NCI-H1105 treated with DMSO at 0.1 percent for 48 hours (cell line): ENCODE measurements at places on chromosomes 7 and 10.

DNA sequence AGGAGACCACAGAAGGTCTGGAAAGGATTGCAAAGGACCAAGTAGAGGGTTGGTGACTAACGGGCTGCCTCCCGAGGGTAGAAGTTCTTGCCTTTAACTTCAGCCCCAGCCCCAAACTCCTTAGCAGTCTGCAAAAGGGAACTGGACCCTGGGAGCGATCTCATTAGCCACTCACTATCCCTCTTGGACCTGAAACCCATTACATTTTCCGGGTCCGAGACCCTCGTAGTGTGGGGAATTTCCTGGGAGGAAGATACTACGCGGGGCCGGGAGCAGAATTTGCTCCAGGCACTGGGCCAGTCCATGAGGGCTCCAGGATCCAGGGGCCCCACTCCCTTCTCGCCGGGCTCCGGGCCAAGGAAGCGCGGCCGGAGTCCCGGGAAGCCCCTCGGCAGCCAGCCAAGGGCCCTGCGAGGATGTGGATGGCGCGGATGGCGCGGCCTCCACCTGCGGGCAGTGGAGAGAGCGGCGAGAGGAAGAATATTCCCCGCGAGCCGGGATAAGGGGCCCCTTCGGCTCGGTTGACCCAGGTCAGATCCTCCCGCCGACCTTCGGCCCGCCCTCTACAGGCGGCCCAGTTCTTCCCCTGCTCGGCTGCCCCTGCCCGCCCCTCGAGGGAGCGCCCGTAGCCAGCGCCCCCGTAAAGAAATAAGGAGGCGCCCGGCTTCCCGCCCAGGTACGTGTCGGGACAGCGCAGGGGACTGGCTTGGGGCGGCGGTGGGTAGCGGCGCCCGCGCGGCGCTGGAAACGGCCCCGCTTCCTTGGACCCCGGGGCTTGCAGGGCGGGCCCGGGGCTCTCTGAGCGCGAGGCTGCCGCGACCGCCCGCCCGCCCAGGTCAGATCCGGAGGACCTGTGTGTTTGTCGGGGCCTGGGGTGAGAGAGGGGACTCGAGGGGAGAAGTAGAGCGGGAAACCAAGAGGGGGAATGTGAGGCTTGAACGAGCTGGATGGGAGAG, at the start of gene MYO3A:
Gene MYO3A, plus strand, starts transcription at position 577 of the 956 bp plus-strand sequence. CDS start 17,882 bp downstream, outside the sequence.
- no peak for DNase-seq

GRCh38 chr10:124652701-124653100, 91.5 kb downstream of the FAM53B start:
- DNase-seq, result no peak

DNA sequence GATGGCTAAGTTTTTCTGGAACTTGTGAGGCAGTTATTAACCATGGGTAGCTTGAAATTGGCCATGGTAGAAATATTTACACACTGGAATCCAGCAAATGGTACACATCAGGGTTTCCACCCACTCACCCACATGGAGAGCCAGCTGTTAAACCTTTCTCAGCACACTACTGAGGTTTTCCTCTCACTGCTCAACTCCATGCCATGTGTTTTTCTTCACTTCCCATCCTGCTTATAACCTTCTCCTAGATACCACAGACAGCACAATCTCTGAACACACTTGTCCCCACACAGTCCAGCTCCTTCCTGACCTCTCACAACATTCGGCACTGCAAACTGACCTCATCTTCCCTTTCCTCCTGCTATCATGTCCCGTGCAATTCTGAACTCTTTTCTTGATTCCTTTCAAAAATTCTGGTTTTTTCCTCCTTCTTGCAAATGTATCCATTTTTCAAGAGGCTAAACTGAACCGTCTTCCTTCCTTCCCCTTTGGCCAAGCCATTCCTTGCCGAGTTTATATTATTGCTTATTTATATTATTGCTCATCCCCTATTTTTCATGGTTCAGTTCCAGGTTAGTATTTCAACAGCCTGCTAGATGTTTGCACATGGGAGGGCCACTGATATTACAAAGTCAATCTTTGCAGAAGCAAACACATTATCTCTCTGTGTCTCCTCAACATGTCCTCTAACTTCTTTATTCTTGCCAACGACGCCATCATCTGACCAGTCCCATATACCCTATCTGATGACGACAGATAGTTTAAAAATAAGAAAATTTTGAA, 606.4 kb downstream of the SORCS1 start:
- no peak for DNase-seq

GRCh38 chr7:99843808-99844207, 16.0 kb downstream of the CYP3A43 start:
- no peak for DNase-seq

GRCh38 chr10:68272833-68273232, 40.9 kb upstream of the ATOH7 start:
- DNase-seq, result no peak

DNA sequence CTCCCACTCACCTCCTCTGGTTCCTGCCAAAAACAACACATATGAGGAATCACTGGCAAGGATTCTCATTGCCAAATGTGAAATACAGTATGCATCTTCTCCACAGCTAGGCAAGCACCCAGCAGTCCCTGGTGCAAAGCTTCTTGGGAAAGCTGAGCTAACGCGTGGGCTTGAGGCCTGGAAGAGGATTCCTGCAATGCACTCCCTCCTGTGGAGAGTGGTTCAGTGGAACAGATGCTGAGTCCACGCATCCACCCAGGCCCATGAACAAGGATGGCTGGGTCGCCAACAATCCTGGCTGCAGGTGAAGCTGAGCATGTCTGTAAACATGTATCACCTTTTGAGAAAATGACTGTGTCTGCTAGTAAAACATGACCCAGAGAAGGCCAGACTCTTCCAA, 113.2 kb upstream of the CHST15 start:
- no peak for DNase-seq

DNA sequence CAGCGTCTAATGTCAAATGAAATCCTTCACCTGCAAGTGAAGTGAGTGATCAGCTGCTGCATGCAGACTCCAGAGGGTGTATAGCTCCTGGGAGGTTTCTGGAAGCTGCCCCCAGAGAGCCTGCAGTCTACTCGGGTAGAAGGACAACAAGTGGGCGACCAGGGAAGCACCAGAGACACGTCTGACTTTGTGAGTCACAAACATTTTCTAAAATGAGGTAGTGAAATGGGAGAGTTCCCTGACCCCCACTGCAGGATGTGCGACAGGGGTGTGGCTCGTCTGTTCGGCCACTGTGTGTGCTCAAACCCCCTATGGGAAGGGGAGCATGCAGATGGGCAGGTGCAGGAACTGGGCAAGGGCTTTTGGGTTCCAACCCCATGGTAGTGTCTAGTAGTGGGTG, 177.1 kb upstream of the PRKCQ start:
- DNase-seq, result no peak

GRCh38 chr10:72390764-72391163, 36.0 kb upstream of the DNAJB12 start:
- DNase-seq, result no peak

GRCh38 chr7:139058943-139059342, 23.1 kb upstream of the ZC3HAV1L start:
- DNase-seq, result no peak

- no peak for DNase-seq
These were observed 240.5 kb downstream of the GLI3 start for GRCh38 chr7:41996381-41997035.

- no peak for DNase-seq
These were observed 288.9 kb downstream of the KCNMA1 start for GRCh38 chr10:77348751-77349150.

DNA sequence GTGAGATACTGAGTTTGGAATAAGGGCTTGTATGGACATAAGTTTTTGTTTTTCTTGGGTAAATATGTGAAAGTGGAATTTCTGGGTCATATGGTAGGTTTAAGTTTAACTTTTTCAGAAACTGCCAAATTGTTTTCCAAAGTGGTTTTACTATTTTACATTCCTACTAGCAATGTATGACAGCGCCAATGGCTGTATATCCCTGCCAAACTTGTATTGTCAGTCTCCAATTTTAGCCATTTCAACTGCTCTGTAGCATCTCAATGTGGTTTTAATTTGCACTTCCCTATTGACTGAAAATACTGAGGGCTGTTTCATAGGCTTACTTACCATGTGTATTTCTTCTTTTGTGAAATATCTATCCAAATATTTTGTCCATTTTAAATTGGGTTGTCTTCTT, 90.5 kb upstream of the ZNF32 start:
- no peak for DNase-seq

DNA sequence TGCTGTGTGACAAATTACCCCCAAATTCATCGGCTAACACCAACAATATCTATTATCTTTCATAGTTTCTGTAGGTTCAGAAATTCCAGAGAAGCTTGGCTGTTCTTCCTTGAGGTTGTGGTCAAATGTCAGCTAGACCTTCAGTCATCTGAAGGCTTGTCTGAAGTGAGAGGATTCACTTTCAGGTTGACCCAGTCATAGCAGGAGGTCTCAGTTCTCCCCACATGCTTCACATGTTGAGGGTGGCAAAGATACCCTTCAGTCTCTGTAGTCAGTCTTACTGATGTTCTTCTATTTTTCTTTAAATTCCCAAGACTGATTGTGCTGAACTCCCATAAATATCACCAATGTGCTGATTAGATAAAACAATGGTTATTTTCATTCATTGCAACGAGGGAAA, 1692.0 kb downstream of the REEP3 start:
- DNase-seq, result no peak

- no peak for DNase-seq
These were observed 192.6 kb upstream of the FRMD4A start for GRCh38 chr10:14523286-14523685.

DNA sequence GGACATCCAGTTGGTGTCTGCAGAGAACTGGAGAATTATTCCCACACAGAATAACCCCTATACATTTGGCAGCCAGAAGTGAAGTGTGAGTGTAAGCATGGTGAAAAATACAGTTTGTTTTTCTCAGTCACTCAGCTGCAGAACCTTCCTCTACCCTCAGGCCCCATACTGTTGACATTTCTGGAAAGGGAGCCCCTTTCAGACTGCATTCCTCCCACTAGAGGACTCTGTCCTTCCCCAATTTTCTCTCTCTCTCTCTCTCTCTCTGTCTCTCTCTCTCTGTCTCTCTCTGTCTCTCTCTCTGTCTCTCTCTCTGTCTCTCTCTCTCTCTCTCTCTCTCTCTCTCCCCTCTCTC, 86.8 kb upstream of the STEAP1B start:
- peak; percentile 3 for DNase-seq

- no peak for DNase-seq
These were observed 23.0 kb downstream of the AMZ1 start for GRCh38 chr7:2710901-2711551.

GRCh38 chr10:88661577-88661976, 2.7 kb upstream of the LIPF start:
- DNase-seq, result no peak

DNA sequence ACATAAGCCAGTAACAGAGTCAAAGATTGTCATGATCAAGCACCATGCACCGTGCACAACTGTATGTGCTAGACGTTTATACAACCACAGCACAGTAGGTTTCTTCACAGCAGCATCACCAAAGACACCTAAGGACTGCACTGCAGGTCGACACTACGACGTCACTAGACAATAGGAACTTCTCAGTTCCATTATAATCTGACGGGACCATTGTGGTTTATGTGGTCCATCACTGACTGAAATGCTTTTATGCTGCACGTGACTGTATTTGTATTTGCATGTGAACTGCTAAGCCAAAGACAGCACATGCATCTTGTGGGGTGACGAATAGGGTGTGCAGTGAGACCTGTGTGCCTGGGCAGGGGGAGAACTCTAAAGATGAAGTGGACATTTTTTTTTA, 164.9 kb downstream of the PARD3 start:
- DNase-seq, result no peak

- DNase-seq, result no peak
These were observed 121.2 kb downstream of the MTERF1 start for GRCh38 chr7:91759205-91759863.

- no peak for DNase-seq
These were observed 233.0 kb downstream of the CACNA2D1 start for GRCh38 chr7:82210416-82211184.
